ENCODE measurements at places on chromosomes 6 and 20. TPM values are rescaled to one million over a fixed set of nuclear protein-coding genes. Genes with fewer than 3 reads are reported as not detected.

The DEFB132 gene
- not detected for total RNA-seq

The IL17F gene
- not detected for total RNA-seq

GRCh38 chr6:35694462-35694861 is 5.7 kb upstream of the FKBP5 start:
- DNase-seq: no peak

The NXT1 gene
- 16.0 TPM for total RNA-seq

The BCL2L1 gene
- total RNA-seq: 82.7 TPM

The RGS17 gene
- 8.9 TPM for total RNA-seq

DNA sequence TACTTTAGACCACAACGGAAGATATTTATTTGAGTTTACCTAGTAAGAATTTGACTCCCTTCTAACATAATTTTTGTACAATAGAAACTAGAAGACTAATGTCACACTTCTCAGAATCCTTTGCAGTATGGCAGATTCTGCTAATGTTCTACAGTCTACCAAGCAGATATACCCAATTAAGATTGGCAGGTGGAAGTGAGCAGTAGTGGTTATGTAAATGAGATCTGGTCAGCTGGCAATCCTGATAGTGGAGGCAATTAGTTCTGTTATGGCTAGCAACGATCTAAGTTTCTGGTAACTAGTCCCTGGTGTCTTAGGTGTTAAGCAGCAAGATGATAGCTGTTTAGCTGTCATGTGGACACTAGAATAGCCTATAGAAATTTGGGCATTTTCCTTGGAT is 101.0 kb downstream of the CENPW start:
- no peak for DNase-seq

GRCh38 chr6:105985098-105985815 is 100.9 kb upstream of the PRDM1 start:
- DNase-seq: no peak

GRCh38 chr20:61535536-61535935 is 283.5 kb downstream of the CDH4 start:
- DNase-seq: no peak

The RAET1L gene
- not detected for total RNA-seq

DNA sequence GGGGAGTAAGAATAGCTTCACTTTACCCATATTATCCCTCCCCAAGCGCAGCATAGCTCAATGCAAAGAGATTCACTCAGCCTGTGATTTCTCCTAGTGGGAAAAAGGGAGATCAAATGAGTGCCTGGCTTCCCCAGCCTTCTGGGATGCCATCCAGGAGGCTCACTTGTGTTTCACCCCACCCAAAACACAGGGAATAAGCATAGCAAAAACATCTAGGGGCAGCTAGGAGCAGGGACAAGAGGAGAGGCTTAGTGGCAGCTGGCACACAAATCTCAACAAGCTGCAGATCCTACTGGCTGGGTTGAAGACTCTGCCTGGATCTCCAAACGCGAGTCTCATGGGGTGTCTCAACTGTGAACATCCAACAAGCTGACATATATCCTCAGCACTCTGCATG is 715.8 kb downstream of the RNF144B start:
- no peak for DNase-seq

- no peak for DNase-seq
Measured at GRCh38 chr6:158041370-158041769, 59.7 kb downstream of the SYNJ2 start.

DNA sequence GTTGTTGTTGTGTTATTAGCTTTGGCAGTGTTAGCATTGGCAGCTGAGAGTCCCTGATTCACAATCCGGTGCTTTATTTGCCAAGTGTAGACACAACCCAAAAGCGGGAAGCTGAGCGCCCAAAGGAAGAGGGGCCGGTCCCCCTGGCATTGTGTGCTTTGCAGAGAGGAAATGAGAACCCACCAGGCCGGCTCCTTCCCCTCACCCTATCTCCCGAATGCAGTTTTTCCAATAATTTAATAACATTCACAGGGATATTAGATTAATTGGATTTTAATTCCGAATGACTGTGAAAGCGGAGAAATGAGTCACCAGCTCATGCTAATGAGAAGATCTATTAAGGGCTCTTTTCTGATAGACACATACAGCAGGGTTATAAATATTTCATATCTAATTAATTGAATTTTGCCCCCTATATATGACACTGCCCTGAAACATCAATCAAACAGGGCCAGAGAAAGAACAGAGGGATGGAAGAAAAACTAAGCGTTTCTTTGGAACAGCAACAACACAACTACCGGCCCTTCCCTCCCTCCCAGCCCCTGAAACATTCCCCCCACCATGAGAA is 143.8 kb downstream of the MBOAT1 start:
- peak; percentile 63 for DNase-seq

- no peak for DNase-seq
Measured at GRCh38 chr20:40810332-40811000, 121.4 kb upstream of the MAFB start.

DNA sequence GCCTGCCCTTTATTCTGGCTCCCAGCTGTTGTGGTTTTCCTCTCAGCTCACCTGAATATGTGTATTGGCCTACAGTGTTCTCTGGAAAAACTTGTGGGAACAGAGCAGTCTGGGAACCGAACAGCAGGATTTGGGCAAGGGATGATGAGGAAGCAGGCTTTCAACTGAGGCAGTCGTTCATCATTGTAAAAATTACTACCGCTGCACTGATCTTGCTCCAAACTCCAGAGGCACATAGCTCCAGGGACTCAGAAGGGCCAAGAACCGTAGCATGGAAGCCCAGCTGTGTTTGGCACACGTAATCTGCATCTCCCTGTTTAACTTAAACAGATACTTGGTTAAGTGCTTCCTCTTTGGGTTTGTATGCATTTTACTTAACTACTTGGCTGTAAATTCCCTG is 48.3 kb upstream of the EEF1A1 start:
- DNase-seq: no peak

The RNF182 gene
- 25.6 TPM for total RNA-seq

- no peak for DNase-seq
Measured at GRCh38 chr6:86913795-86914194, 23.5 kb upstream of the HTR1E start.

The HRH3 gene
- total RNA-seq: 1.8 TPM

DNA sequence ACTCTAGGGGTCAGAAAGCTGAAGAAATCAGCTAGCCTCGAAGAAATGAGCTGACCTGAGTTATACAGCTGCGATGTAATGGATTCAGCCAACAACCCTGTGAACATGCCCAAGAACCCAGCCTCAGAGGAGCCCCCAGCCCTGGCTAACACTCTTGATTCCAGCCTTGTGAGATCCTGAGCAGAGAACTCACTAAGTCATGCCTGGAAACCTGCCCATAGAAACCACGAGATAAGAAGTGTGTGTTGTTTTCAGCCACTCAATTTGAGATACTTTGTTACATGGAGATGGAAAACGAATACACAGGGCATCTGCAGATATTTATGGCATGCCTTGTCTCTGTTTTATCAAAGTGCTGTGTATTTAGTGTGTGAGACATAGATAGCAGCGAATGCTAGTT is 265.2 kb downstream of the QKI start:
- no peak for DNase-seq

- DNase-seq: peak; percentile 80
Measured at GRCh38 chr20:7426890-7427496, 513.3 kb downstream of the HAO1 start.

Measured in spinal cord (tissue), 10 donors.